Heart left ventricle (tissue), 16 donors: ENCODE measurements at places on chromosomes 4 and X.

- no peak for DNase-seq
Observed at GRCh38 chr4:75016472-75016871, 83.6 kb downstream of the PARM1 start.

GRCh38 chr4:100289946-100290345 is 99.7 kb upstream of the DDIT4L start:
- no peak for DNase-seq

DNA sequence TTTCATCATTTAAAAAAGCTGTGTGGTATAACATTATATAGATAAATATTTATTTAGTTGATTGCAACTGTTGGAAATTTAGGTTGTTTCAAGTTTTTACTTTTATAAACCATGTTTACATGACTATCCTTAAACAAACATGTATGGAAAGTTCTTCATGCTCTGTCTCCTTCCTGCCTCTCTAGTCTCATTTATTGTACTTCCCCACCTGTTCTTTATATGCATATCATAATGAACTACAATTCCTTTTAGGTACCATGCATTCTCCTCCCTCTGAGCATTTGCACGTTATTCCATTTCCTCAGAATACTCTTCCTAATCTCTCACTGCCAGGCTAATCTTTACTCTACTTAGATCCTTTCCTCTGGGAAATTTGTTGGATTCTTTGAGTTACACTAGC is 16.9 kb upstream of the ADH6 start:
- DNase-seq, result no peak

GRCh38 chr4:115332078-115332477 is 218.7 kb upstream of the NDST4 start:
- no peak for DNase-seq

DNA sequence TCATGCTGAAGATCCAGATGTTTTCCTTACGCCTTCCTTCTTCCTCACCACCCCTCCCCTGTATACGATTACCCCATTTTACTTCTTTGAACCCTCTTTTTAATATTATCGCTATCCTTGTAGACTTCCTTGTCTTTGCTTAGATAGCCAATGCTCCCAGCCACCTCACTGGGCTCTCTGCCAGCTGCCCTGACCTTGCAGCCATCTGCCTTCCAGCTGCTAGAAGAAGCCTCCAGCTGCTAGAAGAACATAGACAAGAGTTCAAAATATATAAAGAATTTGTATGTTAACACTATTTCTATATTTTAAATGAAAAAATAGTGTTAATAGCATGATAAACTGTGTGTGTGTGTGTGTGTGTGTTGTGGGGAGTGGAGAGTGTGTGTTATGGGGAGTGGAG is 374.7 kb downstream of the ANKRD50 start:
- peak; percentile 32 for DNase-seq

GRCh38 chr4:107472265-107472948 is 247.6 kb downstream of the PAPSS1 start:
- DNase-seq, result no peak

- no peak for DNase-seq
Observed at GRCh38 chr4:133320576-133321170, 171.6 kb downstream of the PCDH10 start.

DNA sequence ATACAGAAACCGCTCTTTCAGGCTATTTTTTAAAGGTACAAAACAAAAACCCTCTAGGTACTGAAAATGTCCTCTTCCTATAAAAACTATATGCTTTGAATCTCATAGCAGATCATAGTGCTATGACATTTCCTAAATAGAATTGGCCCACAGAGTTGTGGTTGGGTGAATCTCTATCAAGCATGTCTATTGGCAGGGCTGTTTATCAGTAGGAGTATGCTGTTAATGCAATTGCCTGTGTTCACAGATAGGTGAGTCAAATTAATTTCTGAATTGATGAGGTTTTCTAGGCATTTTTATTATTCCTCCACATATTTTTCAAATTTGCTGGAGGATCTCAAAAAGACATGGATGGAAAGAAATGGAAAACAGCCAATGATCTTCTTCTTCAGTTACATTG is 73.9 kb downstream of the QRFPR start:
- no peak for DNase-seq
